ENCODE measurements at places on chromosomes 12 and 14.

DNA sequence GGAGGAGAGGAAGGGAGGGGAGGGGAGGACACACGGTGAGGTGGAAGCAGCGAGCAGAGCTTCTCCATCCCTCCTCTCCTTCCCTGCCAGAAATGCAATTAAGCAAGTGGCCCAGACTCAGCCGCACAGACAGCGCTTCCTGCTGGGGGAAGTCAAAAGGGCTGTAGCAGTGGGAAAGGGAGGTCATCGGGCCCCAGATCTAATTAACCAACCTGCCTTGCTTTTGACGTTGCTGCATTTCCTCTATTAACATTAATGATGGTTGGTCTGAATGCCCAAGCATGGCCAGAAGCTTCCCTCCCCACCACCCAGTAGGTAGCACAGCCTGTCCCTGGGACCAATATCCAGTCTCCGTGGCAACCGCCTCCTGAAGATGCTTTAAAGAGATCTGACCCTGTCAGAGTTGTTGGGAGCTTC, 4.6 kb upstream of the NGB start:
- DNase-seq, result no peak

DNA sequence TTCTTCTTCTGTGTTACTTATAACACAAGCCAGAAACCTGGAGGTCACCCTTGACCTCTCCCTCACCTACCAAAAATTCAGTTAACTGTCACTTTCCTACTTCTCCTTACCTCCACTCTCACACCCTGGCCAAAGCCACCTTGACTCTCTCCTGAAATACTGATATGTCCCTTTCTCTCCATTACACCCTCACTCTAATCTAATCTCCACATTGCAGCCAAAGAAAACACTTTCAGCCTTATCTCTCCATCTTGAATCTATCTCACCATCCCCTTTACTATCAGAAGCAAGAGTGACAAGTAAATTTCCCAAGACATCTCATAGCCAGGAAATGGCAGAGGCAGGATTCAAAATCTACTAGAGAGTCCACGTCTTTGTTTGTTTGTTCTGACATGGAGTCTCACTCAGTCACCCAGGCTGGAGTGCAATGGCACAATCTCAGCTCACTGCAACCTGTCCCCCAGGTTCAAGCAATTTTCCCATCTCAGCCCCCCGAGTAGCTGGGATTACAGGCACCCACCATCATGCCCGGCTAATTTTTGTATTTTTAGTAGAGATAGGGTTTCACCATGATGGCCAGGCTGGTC, 28.0 kb upstream of the USP15 start:
- DNase-seq, result no peak

DNA sequence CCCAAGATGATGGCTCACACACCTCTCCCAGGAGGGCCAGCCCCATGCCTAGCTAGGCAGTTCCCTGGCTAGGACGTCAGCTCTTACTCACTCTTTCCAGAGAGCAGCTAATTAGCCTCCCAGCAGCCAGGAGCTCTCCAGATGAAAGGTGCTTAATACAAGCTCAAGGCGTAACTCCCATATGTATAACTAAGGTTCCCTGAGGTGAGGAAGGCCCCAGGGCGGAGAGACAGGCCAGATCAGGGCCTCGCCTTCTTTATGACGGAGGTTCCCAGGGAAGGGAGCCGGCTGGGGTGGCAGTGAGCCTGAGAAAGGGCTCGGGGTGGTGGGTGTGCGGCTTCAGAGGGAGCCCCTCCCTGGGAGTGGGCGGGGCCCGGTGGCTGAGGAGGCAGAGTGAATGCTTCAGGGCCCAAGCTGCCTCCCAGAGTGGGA, 26.4 kb upstream of the ZFP36L1 start:
- no peak for DNase-seq

DNA sequence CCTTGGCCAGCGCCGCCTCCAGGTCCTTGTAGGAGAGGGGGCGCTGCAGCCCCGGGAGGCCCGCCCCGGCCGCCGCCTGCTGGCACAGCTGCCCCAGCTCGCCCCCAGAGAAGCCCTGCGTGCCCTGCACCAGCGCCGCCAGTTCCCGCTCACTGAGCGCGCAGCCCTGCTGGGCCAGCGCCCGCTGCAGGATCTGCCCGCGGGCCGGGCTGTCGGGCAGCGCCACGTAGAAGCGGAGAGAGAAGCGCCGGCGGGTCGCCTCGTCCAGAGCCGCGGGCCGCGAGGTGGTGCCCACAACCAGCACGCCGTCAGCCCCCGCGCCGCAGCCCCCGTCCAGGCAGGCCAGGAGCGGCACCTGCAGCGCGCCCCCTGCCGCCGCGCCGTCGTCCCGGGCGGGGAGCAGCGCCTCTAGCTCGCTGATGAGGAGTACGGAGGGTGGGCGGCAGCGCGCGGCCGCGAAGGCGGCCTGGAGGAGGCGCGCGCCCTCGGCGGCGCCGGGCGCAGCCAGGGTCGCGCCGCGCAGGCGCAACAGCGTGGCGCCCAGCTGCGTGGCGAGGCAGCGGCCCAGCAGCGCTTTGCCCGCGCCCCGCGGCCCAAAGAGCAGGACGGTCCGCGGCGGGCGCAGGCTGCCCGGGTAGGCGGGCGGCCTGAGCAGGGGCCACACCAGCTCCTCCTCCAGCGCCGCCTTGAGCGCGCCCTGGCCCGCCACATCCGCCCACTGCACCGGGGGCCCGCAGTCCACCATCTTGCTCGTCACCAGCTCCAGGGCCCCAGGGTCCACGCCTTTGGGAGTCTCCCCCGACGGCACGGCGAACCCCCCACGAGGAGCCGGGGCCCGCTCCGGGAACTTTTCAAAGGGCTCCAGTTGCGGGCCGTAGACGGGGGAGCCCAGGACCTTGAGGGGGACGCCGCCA, 27.7 kb downstream of the FIGNL2 start:
- peak; percentile 67 for DNase-seq

DNA sequence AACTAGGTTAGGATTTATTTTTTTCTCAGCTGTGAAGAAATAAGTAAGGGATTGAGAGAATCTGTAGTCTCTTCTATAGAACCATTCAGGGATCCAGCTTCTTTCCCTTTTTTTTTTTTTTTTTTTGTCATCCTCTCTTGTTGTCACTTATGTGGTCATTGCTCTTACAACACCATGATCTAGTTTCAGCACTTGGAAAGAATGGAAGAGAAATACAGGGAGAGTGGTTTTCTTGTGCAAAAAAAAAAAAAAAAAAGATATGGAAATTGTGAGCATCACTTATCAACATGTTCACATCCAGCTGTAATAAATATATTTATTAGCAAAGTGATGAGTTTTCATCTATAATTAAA, 599.3 kb downstream of the SLC6A15 start:
- no peak for DNase-seq

DNA sequence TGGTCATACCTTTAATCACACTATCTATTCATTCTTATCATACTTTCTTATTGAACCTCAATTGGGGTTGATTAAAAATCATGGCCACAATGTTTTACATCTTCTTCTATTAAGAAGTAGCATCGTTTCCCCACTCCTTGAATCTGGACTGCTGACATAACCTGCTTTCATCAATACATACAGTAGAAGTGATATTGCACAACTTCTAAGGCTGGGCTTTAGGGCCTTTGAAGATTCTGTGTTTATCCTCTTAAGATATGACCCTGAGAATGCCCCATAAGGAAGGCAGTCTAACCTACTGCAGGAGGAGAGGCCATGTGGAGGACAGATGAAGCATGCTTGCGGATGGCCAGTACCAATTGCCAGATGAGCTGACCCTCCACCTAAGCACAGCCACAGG, 1142.8 kb upstream of the SEL1L start:
- DNase-seq, result no peak

- DNase-seq, result no peak
Measured at GRCh38 chr14:33954016-33954598, 3.2 kb upstream of the EGLN3 start.

DNA sequence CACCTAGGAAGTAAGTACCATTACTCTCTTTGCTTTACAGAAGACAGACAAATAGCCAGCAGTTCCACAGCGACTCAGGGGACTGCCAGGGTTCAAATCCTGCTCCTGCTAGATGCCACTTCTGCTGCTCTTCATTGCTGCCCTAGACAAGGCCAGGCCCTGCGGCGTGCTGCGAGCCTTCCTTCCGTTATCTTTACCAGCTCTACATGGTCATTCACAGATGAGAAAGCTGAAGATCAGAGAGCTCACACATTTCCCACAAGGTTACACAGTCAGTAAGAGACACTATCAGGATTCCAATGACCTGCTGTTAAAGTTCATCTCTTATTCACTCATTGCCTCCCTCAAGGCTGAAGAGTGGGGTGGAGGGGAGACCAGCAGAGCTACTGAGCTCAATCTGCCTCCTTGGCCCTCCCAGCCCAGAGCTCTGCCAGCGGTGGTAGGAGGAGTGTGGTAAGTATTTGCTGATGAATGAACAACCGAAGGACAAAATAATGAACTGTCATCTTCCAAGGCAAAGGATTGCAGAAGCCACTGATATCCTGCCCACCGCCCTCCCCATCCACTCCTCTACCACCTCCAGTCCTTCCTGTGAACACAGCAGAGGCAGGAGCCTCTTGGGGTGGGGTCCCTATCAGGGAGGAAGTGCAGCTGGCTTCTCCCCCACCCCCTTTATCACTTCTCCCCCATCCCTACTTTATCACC, 14.6 kb upstream of the HDAC7 start:
- peak; percentile 42 for DNase-seq

DNA sequence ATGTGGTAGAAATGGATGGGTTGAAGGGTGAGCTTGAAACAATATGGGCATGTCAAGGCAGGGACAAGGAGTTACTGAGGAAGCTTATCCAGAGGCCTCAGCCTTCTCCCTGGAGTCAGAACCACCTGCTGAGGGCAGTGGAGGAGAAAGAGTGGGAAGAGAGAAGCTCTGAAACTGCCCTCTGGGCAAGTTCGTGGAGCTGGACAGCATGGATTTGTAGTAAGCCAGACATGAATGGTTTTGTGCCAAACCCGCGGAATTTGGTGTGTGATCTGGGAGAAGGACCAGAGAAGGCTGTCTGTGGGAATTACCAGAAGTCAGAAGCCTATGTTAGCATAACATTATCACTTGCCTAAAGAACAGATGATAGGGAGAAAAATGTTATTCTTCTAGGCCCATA, 164.8 kb downstream of the SLC41A2 start:
- no peak for DNase-seq

GRCh38 chr14:96095581-96096476, 56.7 kb downstream of the C14orf132 start:
- no peak for DNase-seq

- peak; percentile 89 for DNase-seq
Measured at GRCh38 chr12:48105867-48106680, at the start of gene SENP1. Gene SENP1 (minus strand): TSS chr12:48106079. CDS start chr12:48101472, 4,607 bp downstream.

- peak; percentile 10 for DNase-seq
Measured at GRCh38 chr12:108403952-108404351, 64.8 kb upstream of the CMKLR1 start.

DNA sequence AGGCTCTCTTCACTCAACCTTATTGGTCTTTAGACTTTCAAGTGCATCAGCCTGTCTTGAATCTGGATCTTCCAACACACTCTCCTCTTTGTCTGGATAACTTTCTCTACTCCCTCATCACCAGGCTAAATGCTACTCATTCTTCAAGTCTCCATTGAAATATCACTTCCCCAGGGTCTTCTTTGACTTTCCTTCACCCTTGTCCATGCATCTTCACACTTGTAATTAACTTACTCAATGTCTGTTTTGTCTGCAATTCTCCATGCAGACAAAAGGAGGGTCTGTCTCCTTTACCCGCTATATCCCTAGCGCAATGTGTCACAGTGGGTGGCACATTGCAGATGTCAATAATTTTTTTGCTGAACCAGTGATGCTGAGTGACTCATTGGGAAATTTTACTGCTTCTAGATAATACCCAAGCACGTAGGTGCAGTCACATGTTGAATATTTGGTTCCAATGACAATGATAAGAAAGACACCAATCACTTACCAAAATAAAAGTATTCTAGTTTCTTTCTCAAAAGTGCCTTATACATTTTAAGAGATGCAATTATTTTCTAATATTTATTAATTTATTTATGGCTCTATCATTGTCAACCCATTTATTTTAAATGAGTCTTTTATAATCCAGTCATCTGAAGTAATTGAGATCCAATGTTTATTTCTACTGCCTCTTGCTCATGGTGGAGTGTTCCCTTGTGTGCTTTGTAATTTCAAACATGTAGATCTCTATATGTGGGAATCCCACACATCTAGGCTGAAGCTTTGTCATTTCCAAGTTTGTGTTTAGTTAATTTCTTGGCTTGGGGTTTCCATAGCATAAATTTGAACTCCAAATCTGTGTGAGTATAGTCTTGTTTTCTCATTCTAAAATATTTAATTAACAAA, 21.7 kb upstream of the RFC5 start:
- DNase-seq, result no peak

DNA sequence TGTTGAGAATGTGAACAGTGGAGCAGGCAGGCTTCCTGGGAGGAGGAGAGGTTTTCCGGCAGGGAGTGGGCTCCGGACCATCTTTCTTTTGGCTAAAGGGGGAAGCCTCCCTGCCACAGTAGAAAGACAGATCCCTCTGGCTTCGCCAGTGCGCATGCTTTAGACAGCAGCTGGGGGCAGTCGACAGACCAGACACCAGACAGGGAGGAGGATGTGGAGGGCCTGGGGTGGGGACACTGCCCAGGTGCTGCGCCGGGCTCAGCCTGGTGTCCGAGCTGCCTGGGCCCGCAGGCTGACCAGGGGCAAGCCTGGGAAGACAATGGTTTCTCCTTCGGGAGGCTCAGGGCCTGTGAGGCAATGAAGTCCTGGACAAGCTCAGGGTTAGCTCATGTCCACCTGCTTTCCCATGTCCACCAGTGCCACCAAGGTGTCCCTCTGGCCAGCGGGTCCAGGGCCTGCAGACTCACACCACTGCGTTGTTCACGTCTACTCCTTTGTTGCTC, 67.3 kb downstream of the PRIMA1 start:
- no peak for DNase-seq

- no peak for DNase-seq
Measured at GRCh38 chr12:5473076-5473782, 41.3 kb downstream of the NTF3 start.

DNA sequence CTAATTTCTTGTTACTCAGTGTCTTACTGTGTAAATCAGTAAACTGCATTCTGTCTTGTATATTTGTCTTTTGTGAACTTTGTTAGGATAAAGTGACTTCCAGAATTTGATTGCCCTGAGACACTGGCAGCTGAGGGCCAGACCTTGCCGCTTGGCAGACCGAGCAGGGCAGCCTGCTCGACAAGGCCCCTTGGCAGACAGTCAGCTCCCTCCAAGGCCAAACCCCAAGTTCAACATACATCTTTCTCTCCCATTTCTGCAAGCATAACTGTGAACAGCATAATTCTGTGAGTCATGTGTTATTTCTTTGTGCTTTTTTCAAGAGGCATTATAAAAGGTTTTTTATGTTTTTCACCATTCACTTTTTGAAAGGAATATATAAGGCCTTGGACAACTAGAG, 39.2 kb upstream of the BMAL2 start:
- DNase-seq, result no peak

DNA sequence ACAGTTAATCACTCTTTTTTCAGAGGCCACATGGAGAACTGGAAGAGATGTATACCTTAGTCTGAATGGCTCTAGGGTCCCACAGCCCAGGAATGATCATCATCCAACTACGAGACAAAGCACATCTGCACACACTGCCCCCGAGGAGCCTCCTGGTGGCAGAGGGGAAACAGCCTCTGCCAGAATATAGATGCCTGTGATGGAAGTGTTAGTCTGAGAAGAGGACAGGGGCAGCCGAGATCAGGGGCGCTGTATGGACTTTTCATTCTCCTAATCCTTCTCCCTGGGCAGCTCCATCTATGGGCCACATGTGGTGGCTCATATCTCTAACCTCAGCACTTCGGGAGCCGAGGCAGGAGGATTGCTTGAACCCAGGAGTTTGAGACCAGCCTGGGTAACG, 82.8 kb upstream of the CAPRIN2 start:
- DNase-seq, result no peak

GRCh38 chr14:103697603-103698379, 17.5 kb downstream of the XRCC3 start:
- DNase-seq, result no peak

All from suppressor macrophage (primary cell).